Type B pancreatic cell (in vitro differentiated cells): ENCODE measurements at places on chromosomes 4 and X. TPM values are rescaled to one million over a fixed set of nuclear protein-coding genes. Genes with fewer than 3 reads are reported as not detected.

Gene GPAT3
- 11.3 and 53.7 TPM in 2 replicates for total RNA-seq

Gene JCHAIN
- not detected in 2 replicates for total RNA-seq

Gene TCEAL3
- total RNA-seq = 9.5 and 13.8 TPM in 2 replicates

Gene ASMT
- not detected in 2 replicates for total RNA-seq

Gene SPANXB1
- total RNA-seq = not detected in 2 replicates

Gene EXOC1L
- not detected in 2 replicates for total RNA-seq

Gene ATOH1
- total RNA-seq = 0.36 and 0.97 TPM in 2 replicates

Gene BEX2
- 24.3 and 39.4 TPM in 2 replicates for total RNA-seq

Gene DACH2
- 4.2 and 12.8 TPM in 2 replicates for total RNA-seq

Gene ARHGAP6
- total RNA-seq = 8.0 and 10.1 TPM in 2 replicates

Gene CT45A2
- total RNA-seq = not detected in 2 replicates

Gene PPP1R2C
- total RNA-seq = not detected in 2 replicates

Gene GPR173
- total RNA-seq = 4.5 and 11.5 TPM in 2 replicates

Gene DCAF8L2
- total RNA-seq = not detected in 2 replicates

Gene CXCL10
- 0.31 and 0.60 TPM in 2 replicates for total RNA-seq

Gene TMPRSS11A
- total RNA-seq = 0.43 and 0.81 TPM in 2 replicates

Gene OTUD5
- 49.5 and 53.1 TPM in 2 replicates for total RNA-seq

Gene ZCCHC12
- total RNA-seq = 0.64 and 10.6 TPM in 2 replicates

Gene POU3F4
- total RNA-seq = 0.45 and 1.3 TPM in 2 replicates

Gene FAM13A
- 29.5 and 46.8 TPM in 2 replicates for total RNA-seq

Gene F8A3
- 4.0 and 4.5 TPM in 2 replicates for total RNA-seq

Gene GPR50
- total RNA-seq = 2.1 and 3.5 TPM in 2 replicates

Gene USP9X
- total RNA-seq = 59.4 and 74.4 TPM in 2 replicates

Gene GAB3
- total RNA-seq = 0.19 TPM in 1 of 2 replicates, not detected in the other

Gene TMSB15C
- total RNA-seq = 4.4 and 16.5 TPM in 2 replicates

Gene NOX1
- total RNA-seq = 0.70 and 1.2 TPM in 2 replicates

Gene MAP7D2
- total RNA-seq = 2.0 and 2.8 TPM in 2 replicates

Gene TFDP3
- not detected in 2 replicates for total RNA-seq

Gene OTUD4
- 38.8 and 39.0 TPM in 2 replicates for total RNA-seq
